ENCODE measurements at places on chromosomes 6 and 20.

GRCh38 chr6:18978337-18979128 lies 591.4 kb downstream of the RNF144B start:
- no peak for DNase-seq

DNA sequence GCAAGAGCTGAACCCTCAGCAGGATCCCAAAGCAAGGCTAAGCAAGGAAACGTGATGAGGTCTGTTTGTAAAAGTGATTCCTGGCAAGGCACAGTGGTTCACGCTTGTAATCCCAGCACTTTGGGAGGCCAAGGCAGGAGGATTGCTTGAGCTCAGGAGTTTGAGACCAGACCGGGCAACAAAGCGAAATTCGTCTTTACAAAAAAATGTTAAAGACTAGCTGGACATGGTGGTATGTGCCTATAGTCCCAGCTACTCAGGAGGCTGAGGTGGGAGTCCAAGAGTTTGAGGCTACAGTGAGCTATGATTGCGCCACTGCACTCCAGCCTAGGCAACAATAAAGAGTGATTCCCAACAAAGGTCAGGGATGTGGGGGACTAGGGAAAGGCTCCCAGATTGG lies 4.1 kb upstream of the XKR7 start:
- DNase-seq = no peak

DNA sequence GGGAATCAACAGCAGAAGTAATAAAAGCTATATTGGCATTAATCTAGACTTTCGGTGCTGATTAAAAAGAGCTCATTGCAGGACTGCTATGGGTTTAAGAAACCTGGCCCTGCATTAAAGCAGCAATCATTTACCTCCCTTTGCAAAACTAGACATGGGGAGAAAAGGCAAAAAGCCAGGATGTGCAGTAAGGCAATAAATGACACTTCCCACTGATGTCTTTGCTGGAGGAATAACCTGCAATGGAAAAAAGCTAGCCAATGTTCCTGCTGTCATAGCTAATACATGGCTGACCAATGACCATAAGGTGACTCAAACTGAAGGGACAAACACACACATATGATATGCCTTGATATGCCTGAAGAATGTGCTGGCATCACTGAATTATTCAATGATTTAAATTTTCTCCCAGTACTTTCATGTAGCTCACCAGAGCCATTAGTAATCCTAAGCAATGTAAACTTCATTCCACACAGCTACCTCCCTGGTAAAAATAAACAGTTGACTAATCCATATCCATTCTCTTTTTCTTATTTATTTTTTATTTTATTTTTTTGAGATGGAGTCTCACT lies 8.7 kb downstream of the DNAAF9 start:
- DNase-seq = no peak

GRCh38 chr6:26034905-26035304 lies 52.3 kb upstream of the HFE start:
- DNase-seq = no peak

- DNase-seq = no peak
Measured at GRCh38 chr6:150406948-150407347, 38.1 kb downstream of the IYD start.
